IPS DF 6.9 (cell line): ENCODE measurements at places on chromosomes 3 and 15.

GRCh38 chr15:69860921-69861320 is 236.8 kb downstream of the TLE3 start:
- no peak overlapping the region for H3K4me3 ChIP-seq
- no peaks in the 10 kb centered on the region for H3K36me3 ChIP-seq
- H3K4me1 ChIP-seq = no peaks in the 10 kb centered on the region

GRCh38 chr3:144085964-144086363 is 114.3 kb downstream of the DIPK2A start:
- no peak overlapping the region for H3K4me3 ChIP-seq
- no peak overlapping the region for H3K27ac ChIP-seq
- no peak for DNase-seq
- no peaks in the 10 kb centered on the region for H3K27me3 ChIP-seq
- H3K36me3 ChIP-seq = no peaks in the 10 kb centered on the region

DNA sequence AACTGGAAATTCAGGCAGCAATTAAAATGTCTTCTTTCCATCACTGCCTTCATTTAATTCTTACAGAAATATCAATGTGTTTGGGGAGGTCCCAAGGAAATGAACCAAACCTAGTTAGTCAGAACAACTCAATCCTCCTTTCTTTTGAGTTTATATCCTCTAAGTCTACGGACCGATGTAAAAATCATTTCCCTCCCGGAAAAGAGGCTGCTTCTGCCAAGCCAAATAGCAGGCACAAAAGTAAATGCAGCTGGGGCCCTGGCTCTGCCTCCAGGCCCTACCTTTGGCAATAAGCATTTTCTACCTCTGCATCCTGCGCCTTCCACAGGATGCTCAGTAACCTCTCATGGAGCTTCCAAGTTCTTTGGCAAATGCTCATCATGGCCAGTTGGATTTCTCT is 122.5 kb upstream of the COL8A1 start:
- DNase-seq = no peak
- no peaks in the 10 kb centered on the region for H3K4me1 ChIP-seq
- H3K27ac ChIP-seq = no peak overlapping the region
- no peak overlapping the region for H3K4me3 ChIP-seq

- no peaks in the 10 kb centered on the region for H3K36me3 ChIP-seq
- no peak overlapping the region for H3K27ac ChIP-seq
- H3K4me3 ChIP-seq = no peak overlapping the region
- no peaks in the 10 kb centered on the region for H3K27me3 ChIP-seq
- H3K4me1 ChIP-seq = no peaks in the 10 kb centered on the region
These were observed 256.9 kb downstream of the CTNNB1 start for GRCh38 chr3:41456162-41456561.

GRCh38 chr3:188747489-188747888 is 424.3 kb upstream of the TPRG1 start:
- DNase-seq = no peak
- no peaks in the 10 kb centered on the region for H3K4me1 ChIP-seq
- H3K27me3 ChIP-seq = no peaks in the 10 kb centered on the region

GRCh38 chr15:78004222-78004727 is 73.2 kb downstream of the TBC1D2B start:
- no peaks in the 10 kb centered on the region; the same call in 1 of the 2 replicates for H3K4me1 ChIP-seq
- no peak overlapping the region for H3K27ac ChIP-seq
- DNase-seq = no peak
